ENCODE measurements at places on chromosomes 11 and 22. TPM values are rescaled to one million over a fixed set of nuclear protein-coding genes. Genes with fewer than 3 reads are reported as not detected.

Gene TIMP3
- total RNA-seq, result 2.5 TPM

Gene KDM4D
- 3.9 TPM for total RNA-seq

Gene KCNJ11
- 0.15 TPM for total RNA-seq

Gene KBTBD3
- 8.1 TPM for total RNA-seq

- ATAC-seq, result peak; percentile 92
Measured at GRCh38 chr22:46471901-46472721, 65.3 kb downstream of the CELSR1 start.

DNA sequence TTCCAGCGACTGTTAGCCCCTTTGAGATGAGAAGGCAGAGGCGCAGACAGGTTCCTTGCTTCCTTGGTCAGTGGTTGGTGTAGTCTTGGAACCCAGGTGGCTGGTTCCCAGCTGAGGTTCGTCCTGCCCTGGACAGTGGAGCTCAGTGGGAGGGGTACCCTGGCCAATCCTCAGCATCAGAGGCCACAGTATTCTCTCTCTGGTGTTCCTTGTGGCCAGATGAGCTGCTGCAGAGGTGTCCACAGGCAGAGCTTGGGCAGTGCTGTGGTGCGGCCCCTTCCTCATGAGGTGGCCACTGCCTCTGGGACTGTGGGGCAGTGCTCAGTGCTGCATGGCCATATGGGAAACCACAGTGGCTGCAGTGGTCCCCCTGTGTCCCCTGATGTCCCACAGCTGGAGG is 61.8 kb downstream of the CTTN start:
- peak; percentile 17 for ATAC-seq

DNA sequence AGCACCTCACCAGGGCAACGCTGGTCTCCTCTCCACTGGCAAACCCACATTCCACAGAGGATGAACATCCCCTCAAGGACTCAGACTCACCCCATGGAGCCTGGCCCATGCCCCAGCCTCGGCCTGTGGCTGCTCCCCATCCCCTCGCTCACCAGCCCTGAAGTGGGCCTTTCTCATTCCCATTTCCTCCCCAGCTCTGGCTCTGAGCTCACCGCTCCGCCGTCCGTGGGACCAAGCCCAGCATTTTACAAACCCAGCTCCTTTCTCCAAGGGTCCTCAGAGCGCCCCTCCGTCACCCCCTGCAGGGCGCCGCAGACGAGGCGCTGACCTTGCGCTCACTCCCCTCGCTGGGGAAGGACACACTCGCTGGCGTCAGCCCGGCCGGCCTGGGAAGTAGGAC is 6.9 kb upstream of the IGF2 start:
- ATAC-seq, result no peak

DNA sequence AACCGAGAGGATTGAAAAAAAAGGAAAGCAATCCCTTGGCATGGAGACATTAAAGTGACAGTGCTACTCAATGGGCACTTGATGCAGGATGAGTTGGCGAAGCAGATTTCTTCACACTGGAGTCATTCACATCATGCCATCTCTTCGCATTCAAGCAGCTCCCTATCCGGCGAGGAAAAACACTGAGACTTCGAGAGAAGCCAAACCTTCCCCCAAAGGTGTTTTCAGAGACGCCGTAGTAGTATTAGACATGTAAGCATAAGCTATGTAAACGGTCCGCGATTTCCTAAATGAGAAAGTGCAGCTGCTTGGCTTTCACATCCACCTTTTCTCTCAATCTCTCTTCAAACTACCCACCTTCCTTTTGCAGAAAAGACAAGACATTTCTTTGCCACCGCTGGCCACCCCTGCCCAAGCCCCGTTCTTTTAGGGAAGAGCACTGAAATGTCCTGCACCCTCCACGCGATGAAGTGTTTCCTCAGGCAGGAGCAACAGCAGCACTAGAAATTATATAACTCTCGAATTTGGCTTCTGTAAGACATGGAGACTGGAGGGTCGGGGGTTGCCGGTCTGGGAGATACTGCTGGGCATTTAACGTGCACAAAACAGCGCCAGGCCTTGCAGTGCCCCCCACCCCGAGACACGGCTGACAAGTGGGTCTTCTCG is at the start of gene DLG2:
DLG2 (minus strand) TSS at position 13 of the 666 bp plus-strand sequence.
- ATAC-seq, result peak; percentile 18

DNA sequence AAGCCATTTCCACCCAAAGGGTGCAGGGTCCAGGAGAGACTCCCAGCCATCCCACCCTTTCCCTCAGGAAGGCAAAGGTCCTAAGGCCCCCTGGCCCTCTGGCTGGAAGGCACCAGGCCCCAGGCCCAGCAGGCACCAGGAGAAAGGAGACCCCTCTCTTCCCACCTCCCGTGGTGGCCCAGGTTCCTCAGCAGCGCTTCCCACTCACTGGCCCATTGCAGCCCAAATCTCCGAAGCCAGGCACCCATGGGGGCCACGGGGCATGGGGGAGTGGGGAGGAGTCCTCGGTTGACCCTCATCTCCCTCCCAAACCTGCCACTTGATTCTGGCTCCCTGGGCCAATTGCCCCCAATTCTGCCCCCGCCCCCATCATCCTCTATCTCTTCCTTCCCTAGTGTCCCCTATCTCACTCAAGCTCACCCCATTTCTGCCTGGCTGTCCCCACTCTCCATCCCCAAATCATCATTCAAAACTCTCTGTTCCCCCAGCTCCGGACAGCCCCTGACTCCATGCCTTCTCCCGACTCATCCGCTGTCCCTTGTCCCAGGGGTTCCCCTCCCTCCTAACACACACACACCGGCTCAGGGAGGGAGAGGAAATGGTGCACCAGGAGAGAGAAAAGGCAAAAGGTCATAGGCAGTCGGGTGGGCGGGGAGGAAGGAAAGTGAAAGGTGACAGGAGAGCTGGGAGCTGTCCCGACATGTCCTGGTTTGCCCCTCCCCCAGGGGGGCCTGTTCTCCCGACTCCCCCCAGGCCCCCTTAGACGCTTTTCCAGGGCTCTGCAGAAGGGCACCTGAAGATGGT is 1.2 kb downstream of the LIF start:
- peak; percentile 8 for ATAC-seq

GRCh38 chr22:44351685-44352377 is 39.1 kb upstream of the SHISAL1 start:
- ATAC-seq, result peak; percentile 33

DNA sequence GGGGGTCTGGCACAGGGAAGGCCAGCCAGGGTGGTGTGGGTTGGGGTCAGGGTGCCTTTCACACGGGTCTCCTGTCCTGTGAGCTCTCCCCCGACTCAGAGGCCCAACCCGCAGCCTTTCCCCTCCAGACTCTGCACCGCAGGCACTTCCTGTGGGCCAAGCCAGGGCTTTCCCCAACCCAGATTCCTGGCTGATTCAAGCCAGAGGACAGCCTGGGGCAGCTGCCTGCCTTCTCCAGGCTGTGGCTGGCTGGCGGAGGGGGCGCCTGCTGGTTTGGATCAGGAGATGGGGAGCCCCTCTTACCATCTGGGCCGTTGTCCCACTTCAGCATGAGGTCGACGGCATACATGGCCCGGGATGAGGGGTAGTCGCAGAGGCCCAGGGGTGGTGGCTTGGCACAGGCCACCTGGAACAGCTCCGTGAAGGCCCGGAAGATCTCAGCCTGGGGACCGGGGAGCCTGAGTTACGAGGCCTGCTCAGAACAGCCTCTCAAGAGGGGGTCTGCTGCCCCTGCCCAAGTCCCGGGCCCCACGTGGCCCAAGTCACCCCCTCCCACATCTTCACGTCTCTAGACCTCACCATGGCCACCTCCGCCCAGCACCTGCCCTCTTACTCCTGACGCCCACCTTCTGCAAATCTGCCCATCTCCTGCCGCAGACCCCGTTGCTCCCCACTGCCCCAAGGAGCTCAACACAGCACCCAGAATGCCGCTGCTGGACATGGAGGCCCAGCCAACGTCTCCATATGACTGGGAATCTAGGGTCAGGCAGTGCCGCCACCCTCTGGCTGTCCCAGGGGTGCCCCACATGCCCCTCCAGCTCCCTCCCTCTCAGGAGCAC is 17.3 kb downstream of the TSPO start:
- no peak for ATAC-seq

GRCh38 chr11:2367266-2368160 is 9.6 kb upstream of the CD81 start:
- no peak for ATAC-seq

- ATAC-seq, result no peak
Measured at GRCh38 chr11:43927070-43927469, 15.4 kb upstream of the C11orf96 start.

Data from motor neuron (in vitro differentiated cells).